ENCODE measurements at places on chromosomes 3 and 15.

DNA sequence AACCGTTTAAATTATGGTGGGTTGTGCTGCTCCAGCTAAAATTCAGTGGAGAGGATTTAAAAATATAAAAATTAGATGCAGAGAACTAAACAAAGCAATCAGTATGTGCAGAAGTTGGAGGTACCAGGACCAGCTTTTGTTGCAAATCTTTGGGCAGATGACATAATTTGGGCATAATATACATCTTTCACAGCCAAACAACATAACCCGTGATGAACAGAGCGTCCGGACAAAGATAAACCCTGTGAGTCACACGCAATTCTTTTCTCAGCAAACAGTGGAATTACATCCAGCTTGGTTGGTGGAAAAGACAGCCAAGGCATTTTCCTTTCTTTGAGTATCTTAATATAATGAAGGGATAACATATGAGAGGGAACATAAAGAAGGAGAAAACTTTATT, 419.4 kb upstream of the ADAMTS9 start:
- no peak for DNase-seq

DNA sequence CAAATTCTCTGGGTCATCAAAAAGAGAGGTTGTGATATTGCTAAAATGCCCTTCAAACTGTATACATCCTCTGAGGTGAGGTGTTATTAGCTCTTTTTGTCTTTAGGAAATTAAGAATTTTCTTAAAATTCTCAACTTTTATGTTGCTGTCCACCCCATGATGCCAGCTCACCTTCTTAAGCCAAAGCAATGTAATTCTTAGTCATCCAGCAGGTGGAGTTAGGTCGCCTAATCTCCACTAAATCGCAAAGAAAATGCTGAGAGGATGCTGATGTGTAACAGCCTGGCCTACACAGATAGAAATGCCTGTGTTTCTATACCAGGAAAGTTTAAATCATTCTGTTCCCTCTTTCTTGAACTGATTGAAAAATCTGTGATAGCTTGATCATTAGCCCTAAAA, 770.2 kb upstream of the ALCAM start:
- DNase-seq, result no peak

- no peak for DNase-seq
These were observed 52.4 kb downstream of the PSMD6 start for GRCh38 chr3:63970631-63971475.

- DNase-seq, result no peak
These were observed 301.1 kb upstream of the ARPP21 start for GRCh38 chr3:35338186-35338585.

All from stimulated activated CD4-positive, alpha-beta T cell treated with anti-CD3 and anti-CD28 coated beads, Interleukin-12 subunit alpha, Interleukin-12 subunit beta, amount 100 ng/mL, for 4 hours (primary cell).